ENCODE measurements at places on chromosomes 12 and 14.

DNA sequence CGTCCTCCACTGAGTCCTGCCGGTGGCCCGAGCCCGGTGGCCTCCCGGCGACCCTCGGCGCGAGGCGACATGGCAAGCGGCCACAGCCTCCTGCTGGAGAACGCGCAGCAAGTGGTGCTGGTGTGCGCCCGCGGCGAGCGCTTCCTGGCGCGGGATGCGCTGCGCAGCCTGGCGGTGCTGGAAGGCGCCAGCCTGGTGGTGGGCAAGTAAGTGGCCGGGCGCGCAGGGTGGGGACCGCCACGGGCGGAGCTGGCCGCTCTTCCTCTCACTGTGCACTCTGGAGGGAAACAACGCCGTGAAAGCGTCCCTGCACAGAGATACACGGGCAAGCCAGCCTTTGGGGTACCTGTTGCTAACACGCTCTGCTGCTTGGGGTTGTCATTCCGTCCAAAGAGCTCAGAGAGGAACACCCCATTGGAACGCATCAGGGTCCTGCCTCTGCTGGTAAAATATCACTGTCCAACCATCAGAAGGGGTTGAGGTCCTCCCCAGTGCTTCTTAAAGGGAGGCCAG lies at the start of gene AMDHD1:
Gene AMDHD1 (plus strand): TSS at position 2 of the 513 bp plus-strand sequence. CDS start 68 bp downstream, at position 70.
- DNase-seq, result peak; percentile 57

- no peak for DNase-seq
Measured at GRCh38 chr14:51727526-51727925, 75.8 kb downstream of the FRMD6 start.

DNA sequence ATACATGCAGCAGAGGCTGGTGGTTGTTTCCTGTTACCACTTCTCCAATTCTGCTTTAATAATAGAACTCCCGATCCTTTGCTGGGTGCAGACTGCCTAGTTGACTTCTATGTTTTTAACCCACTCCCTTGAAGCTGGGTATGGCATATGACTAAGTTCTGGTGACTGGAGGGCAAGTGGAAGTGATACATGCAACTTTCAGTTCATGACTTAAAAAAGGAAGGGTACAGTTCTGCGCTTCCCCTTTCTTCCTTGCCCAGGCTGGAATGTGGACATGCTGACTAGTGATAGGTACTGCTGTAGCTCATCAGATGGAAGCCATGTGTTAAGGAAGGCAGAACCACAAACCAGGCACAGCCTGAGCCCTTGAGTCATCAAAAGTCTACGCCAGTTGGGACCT lies 2.4 kb upstream of the A2M start:
- no peak for DNase-seq

DNA sequence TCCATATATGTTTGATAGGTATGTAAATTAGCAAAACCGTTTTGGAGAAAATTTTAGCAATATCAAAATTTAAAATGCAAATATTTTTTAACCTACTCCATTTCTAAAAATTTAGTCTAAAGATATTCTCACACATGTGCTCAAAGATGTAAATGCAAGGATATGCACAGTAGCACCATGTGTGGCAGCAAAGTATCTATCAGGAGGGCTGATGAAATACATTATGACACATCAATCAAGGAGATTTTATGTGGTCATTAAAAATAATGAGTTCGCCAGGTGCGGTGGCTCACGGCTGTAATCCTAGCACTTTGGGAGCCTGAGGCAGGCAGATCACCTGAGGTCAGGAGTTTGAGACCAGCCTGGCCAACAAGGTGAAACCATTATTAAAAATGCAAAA lies 8.0 kb upstream of the C1R start:
- no peak for DNase-seq

DNA sequence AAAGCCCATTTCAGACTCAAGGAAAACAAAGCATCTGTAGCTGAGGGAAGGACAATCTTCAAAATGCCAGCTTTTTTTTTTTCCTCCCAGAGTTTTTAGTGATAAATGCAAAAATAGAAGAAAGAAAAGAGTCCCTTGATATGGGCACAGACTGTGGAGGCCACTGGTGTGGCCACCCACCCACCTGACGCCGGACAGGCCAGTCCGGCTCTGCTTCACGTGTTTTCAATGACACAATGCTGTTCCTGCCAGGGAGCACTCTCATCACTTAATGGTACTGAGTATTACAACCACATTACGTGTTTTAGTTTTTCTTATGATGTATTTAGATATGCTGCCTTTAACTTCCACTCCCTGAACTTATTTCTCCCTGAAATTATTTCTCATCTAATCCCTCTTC lies 155.7 kb upstream of the HIF1A start:
- no peak for DNase-seq

DNA sequence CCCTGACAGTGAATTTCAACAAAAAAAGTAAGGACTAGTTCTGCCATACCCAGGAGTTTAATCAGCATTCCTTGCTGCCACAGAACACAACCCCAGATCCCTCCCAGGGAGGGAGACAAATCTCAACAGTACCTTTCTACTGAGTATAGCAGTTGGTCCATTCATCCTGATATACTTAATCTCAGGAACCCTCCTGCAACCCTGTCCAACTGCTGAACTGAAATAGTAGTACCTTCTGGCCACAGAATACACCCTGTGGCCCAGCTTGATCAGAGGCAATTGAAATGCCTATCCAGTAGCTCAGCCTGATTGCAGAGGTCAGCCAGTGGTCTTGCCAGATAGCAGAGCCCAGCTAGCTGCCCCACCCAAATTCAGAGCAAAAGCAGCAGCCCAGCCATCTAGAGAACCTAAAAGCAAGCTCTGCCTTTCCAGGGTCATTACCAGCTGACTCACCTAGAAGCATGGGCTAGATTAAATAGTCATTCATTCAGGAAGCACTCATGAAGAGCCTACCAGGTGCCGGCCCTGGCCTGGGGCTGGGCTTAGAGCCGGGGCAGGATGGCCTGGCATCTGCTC lies 40.0 kb upstream of the RHOJ start:
- peak; percentile 6 for DNase-seq

DNA sequence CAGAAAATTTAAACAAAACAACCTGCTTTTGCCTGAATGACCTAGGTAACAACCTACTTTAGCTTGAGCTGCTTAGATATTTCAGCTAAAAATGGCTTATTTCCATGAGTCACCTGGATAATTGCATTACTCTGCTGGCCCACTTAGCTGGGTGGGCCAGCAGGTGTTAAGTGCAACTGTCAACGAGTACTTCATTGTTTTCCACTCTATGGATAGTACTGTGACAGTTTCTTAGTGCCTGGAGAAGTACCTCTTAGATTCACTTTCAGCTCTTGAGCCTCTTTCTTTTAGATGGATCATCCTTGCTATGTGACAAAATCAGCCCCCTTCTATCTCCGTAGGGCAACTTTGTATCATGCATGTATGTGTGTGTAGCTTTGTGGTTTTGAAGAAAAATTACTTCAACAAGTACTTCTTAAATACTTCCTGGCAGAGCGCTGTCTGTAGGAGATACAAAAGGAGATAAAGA lies 368.2 kb upstream of the ATP2B1 start:
- DNase-seq, result no peak

GRCh38 chr12:130752692-130753230 lies 36.7 kb upstream of the RIMBP2 start:
- no peak for DNase-seq

DNA sequence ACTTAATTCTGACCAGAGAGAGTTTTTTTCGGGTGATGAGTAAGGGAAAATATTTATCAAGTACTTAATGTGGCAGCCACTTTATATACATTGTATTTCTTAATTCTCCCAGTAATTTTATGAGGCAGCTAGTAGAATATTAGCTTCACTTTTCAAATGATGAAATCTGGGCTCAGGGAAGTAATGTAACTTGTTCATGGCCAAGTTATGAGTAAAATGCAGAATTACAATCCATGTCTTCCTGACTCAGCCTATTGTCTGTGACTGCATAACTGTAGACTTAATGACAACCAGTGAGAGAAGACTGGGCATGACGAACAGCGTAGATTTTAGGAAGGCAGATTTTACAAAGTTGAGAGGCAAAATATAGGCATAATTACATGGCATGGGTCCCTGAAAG lies 106.7 kb upstream of the MIS18BP1 start:
- no peak for DNase-seq

- DNase-seq, result no peak
Measured at GRCh38 chr12:20508359-20508758, 140.0 kb downstream of the PDE3A start.

DNA sequence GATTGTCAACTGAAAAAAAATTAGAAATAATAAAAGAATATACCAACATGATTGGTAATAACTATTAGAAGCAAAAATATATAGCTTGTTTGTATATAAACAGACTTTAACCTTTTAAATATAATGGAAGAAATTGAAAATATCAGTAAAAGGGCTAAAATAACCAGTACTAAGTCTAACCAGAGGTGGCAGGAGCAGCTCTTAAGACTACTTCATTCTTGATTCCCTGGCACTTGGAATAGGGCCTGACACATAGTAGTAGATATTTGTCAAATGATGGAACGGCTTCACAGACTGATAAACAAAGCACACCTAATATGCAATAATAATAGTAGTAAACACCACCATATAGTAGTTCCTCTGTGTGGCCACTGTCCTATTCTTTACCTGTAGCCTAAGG lies 9.4 kb downstream of the TMEM63C start:
- no peak for DNase-seq

DNA sequence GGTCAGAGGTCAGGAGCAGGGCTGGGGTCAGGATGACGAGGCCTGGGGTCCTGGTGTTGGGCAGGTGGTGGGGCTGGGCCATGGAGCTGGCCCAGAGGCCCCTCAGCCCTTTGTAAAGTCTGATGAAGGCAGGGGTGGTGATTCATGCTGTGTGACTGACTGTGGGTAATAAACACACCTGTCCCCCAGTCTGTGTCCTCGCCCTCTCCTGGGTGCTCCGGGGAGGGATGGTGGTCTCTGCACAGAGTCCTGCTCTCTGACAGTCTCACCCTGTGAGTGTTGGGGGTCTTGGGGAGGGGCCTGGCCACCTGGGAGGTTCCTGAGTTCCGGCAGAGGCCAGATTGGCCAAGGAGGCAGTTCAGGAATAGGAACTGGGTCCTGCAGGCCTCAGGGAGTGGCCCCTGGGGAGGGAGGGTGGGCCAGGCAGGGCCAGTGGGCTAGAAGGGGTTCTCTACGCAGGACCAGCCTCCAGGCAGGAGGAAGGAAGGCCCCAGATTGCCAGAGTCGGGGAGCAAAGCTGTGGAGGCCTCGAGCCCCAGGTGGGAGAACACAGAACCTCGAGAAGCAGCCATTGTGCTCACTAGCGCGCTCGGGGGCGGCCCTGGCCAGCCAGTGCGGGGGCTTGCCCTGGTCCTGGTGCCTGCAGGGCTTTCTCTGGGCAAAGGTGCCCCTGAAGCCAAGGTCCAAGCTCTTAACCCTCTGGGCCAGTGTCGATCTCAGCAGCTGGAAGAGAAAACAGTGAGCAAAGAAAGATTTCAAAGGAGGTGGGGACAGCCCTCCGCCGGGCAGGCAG lies 14.4 kb downstream of the ACADS start:
- DNase-seq, result no peak

- peak; percentile 2 for DNase-seq
Measured at GRCh38 chr12:66584673-66585072, 94.2 kb downstream of the GRIP1 start.

DNA sequence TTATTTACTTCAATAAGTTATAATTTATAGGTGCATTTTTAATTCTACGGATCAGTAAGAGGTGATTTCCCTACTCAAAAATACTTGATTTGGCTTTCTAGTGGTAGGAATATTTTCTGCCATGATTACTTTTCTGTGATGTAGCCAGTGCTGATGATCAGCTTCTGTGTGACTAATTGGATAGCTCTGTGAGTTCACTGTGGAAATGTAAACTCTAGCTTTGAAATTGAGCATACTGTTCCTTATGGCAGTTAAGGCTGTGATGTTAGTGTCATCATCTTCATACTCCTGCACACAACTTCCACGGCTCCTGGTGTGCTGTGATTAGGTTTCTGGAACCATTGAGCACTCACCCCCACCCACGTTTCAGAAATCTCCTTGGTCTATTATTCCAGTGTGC lies 48.2 kb downstream of the PLEKHA5 start:
- DNase-seq, result no peak

- no peak for DNase-seq
Measured at GRCh38 chr12:15214851-15215601, 6.2 kb downstream of the RERG start.

DNA sequence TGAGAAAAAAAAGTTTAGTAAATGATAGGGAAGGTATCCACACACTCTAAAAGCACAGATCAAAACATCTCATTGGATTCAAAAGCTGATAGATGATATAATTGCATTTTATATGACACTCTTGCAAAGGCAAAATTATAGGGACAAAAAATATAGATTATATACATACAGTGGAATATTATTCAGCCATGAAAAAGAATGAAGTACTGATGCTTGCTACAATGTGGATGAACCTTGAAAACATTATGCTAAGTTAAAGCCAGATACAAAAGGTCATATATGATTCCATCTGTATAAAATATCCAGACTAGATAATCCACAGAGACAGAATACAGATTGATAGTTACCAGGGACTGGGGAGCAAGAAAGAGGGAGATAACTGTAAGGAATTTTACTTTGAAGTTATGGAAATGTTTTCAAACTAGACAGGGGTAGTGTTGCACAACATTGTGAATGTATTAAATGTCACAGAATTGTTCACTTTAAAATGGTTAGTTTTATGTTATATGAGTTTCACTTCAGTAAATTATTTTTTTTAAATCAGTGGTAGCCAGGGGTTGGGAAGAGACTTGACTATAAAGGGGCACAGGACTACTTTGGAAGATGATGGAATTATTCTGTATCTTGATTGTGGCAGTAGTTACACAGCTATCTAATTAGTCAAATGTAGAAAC lies 41.7 kb upstream of the CDKN3 start:
- no peak for DNase-seq

- DNase-seq, result no peak
Measured at GRCh38 chr12:50842637-50843493, at the start of gene TMPRSS12. TSS of gene TMPRSS12 (plus strand) at chr12:50842926. CDS start at chr12:50842965, 39 bp downstream.

DNA sequence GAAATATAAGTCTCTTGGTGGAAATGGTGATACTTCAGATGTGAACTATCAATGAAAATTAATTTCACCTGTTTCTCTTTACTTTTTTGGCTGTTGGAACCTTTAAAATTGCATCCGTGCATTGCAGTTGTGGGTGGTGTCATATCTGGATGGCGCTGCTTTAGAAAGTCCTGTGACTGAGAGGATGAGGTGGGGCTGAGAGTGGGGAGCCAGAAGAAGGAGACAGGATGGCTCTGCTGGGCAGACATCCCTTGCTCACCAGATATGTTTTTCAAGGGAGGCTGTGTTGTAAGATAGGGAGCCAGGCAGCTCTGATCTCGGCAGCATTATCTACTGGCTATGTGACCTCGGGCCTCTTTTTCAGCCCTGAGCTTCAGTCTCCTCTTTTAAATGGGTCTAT lies 12.7 kb downstream of the ASB2 start:
- no peak for DNase-seq

DNA sequence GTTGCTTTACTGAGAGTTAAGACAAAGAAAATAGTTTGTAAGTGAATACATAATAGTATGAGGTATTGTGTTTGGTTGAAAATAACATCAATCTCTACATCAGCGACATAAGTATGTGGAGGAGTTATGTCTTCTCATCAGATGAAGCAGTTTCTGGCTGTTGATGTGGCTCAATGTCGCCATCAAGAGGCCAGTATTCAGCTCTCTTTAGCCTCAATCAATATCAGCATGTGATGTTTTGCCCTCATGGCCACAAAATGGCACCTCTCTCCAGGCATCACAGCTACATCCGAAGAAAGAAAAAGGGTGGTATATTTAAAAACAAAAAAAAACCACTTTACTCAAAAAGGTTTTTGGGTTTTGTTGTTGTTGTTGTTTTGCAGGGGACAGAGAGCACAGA lies 302.3 kb upstream of the TMEM132C start:
- no peak for DNase-seq

- no peak for DNase-seq
Measured at GRCh38 chr12:2582631-2583030, 212.1 kb upstream of the FKBP4 start.
